ENCODE measurements at places on chromosomes 11 and 22.

DNA sequence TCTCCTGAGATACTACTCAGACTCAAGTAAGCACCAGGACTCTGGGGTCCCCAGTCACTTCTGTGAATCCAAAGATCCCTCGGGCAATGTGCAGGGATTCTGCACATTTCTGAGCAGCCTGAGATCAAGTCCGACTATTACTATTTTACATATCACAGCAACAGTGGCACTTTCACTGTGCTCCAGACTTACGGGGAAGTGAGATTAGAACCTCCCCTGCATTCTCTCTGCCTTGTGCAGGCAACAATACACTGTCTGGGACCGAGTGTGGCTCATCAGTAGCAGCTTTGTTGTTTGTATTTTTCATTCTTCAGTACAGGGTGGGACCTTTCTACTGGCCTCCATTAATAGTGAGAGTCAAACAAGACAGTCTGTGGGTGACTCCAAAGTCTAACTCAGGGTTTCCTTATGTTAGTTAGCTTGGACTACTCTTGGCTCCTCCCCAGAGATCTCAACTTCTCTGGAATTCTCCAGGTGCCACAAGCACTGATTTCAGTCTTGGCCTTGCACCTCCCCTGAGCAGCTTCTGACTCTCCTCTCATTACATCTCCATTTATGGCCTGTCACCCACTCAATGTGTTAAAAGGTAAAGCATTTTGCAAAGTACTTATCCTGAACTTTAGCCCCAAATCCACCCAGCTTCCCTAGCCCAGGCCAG lies 76.2 kb upstream of the TOP3B start:
- DNase-seq: no peak

GRCh38 chr22:45208993-45209838 lies 31.5 kb downstream of the KIAA0930 start:
- peak; percentile 5 for DNase-seq

DNA sequence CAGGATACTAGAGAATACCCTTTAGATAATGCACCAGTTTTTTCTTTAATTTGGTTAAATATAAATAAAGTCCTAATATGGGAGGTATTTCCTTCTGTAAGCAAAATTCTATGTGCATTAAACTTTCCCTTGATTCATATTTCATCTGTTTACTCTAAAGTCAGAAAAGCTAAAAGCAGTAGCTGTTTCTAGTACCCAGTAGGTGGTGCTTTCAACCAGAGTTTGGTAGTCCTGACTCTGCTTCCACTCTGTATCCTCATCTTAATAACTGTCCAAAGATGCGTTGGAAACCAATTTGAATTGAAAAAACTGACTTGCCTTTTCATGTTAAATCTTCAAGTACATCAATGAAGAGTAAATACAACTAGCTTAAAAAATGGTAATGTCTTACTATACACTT lies 1065.2 kb downstream of the JRKL start:
- no peak for DNase-seq

DNA sequence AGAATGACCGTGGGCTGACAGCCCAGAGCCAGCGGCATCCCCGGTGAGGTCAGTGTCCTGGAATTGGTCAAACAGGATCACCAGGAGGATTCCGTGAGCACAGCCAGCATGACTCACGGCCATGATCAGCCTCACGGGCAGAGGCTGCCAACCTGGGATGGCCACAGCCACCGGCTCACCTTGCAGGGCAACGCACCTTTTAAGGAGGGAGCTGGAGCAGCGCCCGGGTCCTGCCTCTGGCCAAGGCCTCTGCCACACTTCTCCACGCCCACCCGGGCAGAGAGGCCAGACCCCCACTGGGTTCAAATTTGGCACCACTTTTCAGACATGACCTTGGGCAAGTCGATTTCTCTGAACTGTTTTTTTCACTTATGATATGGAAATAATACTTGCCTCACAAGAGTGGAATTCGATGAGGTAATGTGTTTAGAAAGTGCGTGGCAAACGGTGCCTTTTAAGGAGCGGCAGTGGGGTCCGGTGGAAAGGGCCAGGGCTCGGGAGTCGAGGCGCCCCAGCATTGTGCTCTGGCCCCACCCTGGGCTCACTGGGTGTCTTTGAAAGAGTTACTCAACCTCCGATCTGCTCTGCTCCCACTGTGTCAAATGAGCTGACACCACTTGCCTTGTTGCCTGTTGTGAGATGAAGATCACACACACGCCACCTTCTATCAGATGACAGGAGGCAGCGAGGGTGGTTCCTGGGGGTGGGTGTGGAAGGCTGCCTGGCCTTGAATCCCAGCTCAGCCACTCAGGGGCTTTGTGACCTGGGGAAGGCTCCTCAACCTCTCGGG lies 16.0 kb downstream of the TXN2 start:
- DNase-seq: no peak

DNA sequence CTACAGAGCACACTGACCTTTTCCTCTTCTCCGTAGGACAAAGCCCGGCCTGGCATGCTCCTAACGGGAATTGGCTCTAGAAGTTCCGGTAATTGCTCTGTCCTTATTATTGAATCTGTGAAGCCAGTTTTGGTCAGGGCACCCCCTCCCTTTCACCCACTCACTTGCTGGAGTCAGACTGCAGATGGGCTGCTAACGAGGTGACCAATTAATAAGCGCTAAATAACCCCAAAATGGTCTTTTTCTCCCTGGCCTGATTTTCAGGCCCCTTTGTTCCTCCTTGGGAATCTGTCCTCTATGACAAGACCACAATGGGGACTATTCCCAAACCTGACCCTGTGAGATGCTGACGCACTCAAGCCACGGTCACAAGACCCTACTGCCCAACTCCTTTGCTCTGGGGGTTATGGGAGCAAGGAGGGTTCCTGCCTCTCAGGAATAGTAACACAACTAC lies 610.0 kb upstream of the CADM1 start:
- DNase-seq: no peak

DNA sequence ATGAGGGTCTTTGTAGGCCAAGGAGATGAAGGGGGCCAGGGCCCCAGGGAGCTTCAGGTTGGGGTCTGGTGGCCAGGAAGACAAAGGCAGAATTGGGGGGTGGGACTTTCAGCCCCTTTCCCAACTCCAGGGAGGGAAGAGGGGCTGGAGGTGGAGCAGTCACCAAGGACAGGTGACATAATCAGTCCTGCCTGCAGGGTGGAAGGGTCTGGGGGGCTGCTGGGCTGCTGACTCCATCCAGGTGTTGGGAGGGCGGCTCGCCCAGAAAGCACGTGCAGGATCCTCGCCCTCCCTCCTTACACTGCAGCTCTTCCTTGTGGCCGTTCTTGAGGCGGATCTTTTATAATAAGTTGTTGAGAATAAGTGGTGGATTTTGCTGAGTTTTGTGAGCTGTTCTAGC lies 1491.1 kb downstream of the TBC1D22A start:
- DNase-seq: no peak

GRCh38 chr22:25709758-25710157 lies 32.2 kb upstream of the MYO18B start:
- DNase-seq: no peak

DNA sequence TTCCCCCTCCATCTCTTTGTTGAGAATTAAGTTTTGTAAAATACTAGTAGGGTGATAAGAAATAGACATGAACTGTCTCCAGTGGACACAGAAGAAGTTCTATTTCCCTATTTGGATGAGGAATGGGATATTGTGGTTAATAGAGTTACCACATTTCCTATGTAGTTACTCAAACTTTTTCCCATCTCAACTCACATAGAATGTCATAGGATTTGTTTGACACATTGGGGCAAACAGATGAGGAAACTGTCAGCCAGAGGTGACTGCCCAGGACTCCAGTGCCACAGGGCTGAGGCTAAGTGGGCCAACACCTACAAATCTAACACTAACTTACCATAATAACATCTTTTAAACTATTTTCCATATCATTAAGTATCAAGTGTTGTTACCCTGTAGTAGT lies 58.3 kb downstream of the CCDC83 start:
- DNase-seq: no peak

DNA sequence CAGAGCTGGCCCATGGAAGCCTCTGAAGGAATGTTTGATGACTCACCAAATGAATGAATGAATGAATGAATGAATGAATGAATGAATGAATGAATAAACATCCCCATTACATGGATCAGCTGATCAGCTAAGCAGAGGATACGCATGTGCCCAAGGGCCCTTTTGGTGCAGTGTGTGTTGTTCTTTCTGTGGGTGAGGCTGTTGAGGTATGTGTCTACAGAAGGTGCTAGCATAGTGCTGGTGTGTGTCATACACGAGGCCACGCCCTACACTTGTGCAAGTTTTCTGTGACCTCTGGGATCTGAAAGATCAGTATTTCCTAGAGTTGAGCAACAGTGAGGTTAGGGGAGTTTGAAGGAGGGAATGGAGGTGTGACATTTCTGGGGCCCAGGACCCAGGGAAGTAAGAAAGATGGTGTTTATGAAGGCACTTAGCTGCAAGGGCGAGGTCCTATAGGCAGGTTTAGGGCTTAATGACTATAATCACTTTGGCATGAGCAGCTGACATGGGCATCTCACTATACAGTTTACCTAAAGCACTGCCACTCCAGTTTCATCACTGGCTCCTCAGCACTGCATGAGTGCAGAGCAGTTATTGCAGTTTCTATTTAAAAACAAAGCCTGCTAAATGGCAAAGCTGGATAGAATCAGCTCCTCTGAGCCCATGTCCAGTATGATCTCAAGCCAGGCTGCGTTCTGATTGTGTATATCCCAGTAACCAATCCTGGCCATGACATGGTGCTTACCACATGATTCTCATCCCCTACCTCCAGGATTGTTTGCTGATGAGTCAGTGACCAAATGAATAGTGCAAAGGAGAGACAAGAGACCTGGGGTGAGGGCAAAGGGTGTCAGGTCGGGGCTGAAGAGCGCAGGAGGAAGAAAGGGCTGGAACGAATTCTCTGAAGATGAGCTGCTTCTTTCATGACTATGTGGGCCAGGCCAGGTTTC lies 36.4 kb upstream of the E2F8 start:
- DNase-seq: no peak

- DNase-seq: peak; percentile 85
These were observed 511 bp upstream of the CLCF1 start for GRCh38 chr11:67373648-67374570.

DNA sequence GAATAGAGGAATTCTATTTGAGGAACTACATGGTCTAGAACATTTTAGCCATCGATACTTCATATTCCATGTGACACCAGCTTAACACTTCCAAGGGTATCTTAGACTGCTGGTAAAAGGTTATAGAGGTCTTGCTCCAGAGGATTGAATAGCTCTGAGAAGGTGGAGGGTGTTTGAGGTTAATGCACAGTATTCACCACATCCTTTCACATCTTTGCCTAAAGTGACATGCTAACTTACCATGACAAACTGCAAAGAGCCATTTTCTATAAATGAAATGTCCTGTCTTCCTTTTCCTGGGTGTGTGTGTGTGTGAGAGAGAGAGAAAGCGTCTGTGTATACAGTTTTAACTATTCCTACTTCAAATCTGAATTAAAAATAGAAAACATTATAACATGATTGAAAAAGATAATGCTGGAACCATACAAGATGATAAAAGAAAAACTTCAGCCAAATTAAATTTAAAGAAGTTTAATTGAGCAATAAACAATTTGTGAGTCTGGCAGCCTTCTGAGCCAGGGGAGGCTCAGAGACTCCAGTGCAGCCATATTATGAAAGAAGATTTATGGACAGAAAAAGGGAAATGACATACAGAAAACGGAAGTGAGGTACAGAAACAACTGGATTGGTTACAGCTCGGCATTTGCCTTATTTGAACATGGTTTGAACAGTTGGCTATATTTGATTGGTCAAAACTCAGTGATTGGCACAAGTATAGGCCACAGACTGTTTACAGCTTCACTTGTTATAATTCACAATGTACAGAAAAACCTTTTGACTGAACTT lies 320.9 kb upstream of the CCDC179 start:
- DNase-seq: no peak

DNA sequence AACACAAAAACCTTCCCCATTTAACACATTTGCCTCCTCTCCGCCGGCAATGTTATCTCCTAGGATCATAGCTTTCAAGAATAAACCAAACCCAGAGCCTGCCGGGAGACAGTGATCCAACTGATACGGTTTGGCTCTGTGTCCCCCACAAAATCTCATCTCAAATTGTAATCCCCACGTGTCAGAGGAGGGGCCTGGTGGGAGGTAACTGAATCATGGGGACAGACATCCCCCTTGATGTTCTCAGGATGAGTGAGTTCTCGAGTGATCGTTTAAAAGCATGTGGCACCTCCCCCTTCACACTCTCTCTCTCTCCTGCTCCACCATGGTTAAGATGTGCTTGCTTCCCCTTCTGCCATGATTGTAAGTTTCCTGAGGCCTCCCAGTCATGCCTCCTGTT lies 33.3 kb downstream of the RBFOX2 start:
- DNase-seq: no peak

DNA sequence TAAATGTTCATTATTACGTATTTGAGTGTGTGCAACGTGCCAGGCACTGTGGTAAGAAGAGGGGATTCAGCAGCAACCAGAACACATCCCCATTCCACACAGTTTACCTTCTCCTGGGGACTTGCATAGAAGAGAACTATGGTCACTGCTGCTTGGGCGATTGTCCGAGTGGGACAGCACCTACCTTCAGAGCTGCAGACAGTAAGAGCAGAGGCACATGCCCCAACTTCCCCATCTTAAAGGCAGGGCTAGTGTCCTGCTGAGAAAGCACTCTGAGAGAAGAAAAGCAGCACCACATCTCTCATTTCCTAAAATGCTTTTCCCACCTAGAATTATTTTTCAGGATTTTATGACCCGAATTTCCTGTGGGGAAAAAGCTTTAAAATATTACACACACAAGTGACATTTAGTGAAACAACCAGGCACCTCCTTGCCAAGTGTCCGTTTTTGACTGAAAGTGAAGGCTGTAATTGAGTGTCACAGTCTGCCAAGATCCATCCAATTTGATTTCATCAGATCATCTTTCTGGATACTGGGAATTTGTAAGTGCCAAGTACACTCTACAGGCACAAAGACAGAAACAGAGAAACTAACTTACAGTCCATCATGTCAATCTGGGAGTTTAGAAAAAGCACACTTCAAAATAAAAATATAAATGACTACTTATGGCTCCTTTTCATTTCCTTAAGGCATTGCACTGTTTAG lies 24.6 kb downstream of the TRAF6 start:
- DNase-seq: no peak

DNA sequence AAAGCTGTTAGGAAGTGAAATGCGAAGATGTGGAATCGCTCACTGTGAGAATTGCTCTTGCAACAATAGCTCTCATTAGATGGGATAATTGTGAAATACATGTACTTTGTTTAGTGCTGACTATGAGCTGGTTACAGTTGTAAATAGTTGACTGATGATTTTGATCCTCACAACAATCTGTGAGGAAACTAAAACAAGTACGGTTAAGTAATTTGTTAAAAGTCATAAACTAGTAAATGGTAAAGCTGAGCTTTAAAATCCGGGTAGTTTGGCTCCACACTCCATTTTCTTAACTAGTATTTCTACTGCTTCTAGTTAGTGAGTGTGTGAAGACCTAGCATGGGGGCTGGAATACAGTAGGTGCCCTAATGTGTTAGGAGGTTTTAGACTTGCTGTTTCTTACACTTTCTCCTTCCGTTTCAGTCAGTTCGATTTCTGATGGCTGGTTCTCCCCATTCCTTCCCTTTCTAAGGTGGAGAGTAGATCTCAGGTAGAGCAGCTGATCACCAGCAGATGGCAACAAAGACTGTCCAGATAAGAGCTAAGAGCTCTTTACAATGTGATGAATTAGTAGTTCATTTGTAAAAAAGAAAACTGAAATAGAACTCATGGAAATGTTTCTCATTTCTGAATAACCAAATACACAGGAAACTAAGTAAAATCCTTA lies 16.3 kb upstream of the CYP2R1 start:
- no peak for DNase-seq

GRCh38 chr22:23036684-23037428 lies 33.5 kb upstream of the GNAZ start:
- DNase-seq: no peak

GRCh38 chr11:61497876-61498275 lies 10.7 kb upstream of the LRRC10B start:
- DNase-seq: no peak
